ENCODE measurements at places on chromosomes 5 and 9.
A peak's percentile ranks its signal among the peaks of the same experiment; 100 is the strongest.

DNA sequence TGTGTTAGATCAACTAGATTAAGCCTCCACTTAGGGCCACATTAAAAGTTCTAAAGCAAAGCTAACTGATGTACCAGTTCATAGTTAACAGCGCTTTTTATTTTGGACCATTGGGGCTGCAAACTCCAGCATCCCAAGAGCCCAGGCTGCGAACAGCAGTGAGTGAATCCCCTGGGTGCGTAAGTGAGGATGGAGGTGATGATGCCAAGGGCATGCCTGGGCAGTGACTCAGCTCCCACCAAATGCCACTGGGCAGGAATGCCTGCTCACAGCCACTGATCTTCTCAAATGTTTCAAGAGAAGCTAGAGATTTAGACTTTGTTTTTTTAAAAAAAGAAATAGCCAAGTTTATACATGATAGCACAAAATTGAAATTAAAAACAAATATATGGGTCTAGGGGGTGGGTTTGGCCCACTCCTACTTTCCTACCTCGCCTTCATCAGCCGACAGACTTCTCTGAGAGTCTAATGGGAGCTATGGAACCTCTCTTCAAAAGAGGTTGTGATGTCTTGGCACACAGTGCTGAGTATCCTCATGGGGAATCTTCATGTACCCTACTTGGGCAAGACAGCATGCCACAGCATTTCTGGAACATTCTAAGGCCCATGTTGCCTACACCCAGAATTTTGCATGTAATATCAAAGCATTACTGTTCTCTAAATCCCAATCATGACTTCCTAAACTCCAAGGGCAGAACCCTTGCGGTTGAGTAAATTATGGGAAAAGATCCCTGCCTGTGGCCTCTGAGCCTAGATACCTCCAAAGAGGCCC lies 398.1 kb downstream of the EBF1 start:
- no peak for DNase-seq

GRCh38 chr9:18023332-18023731 lies 444.5 kb downstream of the SH3GL2 start:
- no peak for DNase-seq

- peak; percentile 92 for DNase-seq
Observed at GRCh38 chr9:130183133-130183762, 11.0 kb downstream of the NCS1 start.

DNA sequence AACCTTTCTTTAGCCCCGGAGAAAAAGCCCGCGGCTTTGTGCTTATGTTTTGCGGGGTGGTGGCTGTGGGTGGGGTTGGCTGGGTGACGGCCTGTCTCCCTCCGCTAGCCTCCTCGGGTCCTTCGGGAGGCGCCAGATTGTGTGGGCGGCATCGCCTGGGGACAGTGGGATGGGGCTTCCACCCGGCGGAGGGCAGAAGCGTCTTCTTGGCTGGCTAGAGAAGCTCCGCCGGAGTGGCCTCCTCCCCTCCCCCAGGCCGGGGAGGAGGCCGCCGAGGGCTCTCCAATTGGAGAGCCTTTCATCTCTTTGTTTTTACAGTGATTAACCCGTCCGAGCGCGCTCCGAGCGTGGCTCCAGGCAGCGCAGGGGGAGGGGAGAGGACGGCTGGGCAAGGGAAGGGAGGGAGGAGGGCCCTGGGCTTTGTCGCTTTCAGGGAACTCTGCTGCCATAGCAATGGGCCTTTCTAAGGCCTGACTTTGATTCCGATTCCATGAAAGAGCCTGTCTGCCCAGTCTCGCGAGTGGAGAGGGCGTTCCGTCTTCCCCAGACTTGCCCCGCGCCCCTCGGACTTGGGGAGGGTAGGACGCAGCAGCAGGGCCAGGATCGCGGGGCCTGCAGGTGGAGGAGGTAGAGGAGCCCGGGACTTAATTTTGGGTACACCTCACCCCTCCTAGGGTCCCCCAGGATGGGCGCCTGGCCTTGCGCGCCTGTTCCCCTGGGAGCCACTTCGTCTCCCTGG lies 36.7 kb upstream of the TIFAB start:
- peak; percentile 93 for DNase-seq

- peak; percentile 89 for DNase-seq
Observed at GRCh38 chr9:137083394-137084004, 3.3 kb upstream of the MAN1B1 start.

GRCh38 chr5:39570403-39571027 lies 145.7 kb upstream of the DAB2 start:
- DNase-seq = peak; percentile 30

DNA sequence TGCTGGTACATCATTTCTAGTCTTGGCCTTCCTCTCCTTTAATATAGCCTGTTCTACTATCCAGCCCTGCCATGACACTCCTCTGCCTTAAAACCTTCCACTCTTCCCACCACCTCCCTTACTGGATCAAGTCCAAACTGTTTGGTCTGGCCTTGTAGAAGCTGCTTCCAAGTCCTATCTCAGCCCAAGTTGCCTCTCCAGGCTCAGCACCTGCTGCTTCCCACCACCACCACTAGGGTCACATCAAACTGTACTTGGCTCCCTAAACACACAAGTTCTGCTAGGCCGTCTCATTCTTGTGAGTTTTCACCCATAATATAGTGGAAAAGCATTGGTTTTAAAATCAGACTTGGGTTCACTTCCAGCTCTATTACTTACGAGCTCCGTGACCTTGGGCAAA lies 1.4 kb downstream of the NDUFA8 start:
- peak; percentile 31 for DNase-seq

DNA sequence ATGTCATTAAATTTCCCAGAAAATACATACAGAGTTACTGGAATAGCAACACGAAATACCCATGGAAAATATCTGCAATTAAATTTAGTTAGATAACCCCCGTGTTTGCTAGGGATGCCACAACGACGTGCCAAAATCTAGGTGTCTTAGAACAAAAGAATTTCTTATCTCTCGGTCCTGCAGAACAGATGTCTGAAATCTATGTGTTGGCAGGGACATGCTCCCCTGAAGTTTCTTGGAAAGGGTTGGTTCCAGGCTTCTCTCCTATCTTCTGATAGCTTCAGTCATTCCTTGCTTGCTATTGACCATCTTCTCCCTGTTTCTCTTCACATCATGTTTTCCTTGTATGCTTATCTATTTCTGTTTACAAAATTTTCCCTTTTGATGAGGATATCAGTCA lies 1067.0 kb downstream of the CDH18 start:
- no peak for DNase-seq

GRCh38 chr9:116796669-116797068 lies 109.6 kb downstream of the TRIM32 start:
- no peak for DNase-seq

- no peak for DNase-seq
Observed at GRCh38 chr5:171697221-171698102, 88.2 kb upstream of the SMIM23 start.

DNA sequence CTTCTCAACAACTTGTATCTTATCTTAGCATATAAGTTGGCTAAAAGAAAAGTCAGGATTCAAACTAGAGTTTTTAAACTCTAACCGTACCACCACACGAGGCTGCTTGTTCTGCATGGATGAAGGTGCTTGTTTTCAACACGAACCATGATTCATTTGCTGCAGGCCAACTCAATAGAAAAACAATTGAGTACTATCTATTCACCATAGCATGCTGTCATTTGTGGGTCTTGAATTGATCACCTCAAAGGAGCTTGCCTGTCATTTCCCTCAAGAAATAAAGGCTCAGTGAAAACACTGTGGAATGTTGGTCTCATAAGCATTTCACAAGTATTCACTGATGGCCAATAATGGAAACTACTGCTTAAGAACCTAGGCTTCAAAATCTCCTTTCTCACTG lies 21.0 kb upstream of the GRIA1 start:
- no peak for DNase-seq

- DNase-seq = peak; percentile 17
Observed at GRCh38 chr9:119368681-119369581, at the start of gene BRINP1. TSS of gene BRINP1 (minus strand) at chr9:119369435. CDS start at chr9:119313355, 56,080 bp downstream.

- DNase-seq = no peak
Observed at GRCh38 chr9:77938163-77938562, 93.4 kb downstream of the GNAQ start.

DNA sequence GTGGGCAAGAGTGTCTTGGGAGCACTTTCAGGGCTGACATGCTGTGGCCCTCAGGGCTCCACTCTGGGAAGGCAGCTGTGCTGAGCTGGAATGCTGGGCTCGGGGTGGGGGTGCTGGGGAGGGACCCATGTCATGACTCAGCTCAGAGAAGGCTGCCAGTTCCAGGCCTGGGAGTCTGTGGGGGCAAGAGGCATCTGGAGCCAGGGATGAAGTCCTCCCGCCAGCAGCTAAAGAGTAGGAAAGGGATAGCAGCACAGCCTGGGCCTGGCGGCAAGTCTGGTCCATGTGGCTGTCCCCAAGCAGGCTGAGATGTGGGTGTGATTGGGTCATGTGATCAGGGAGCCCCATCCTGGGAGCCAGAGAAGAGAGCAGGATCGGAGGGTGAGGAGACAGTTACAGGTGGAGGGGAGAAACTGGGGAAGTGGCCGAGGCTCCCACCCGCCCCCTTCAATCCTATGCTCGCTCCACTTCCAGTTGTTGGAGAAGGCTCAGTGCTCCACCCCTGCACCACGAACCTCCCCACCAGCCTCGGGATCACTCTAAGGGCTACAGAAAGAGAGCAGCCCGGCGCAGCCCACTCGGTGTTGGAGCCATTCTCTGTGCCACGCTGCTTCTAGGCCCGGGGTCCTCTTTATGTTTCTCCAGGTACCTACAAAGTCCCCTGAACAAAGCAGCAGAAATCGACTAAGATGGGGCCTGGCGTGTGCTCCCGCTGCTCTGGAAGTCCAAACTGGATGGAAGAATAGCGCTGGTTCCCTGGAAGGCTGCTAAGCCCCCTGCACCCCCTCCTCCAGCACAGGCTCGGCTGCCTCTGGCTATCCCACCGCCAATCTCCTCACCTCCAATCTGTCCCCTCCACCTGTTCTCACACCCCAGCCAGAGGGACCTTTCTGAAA lies 12.0 kb downstream of the PDGFRB start:
- peak; percentile 81 for DNase-seq

- DNase-seq = peak; percentile 55
Observed at GRCh38 chr5:142717582-142718215, 31.8 kb upstream of the FGF1 start.

- DNase-seq = no peak
Observed at GRCh38 chr9:109325089-109325488, 4.2 kb upstream of the EPB41L4B start.

DNA sequence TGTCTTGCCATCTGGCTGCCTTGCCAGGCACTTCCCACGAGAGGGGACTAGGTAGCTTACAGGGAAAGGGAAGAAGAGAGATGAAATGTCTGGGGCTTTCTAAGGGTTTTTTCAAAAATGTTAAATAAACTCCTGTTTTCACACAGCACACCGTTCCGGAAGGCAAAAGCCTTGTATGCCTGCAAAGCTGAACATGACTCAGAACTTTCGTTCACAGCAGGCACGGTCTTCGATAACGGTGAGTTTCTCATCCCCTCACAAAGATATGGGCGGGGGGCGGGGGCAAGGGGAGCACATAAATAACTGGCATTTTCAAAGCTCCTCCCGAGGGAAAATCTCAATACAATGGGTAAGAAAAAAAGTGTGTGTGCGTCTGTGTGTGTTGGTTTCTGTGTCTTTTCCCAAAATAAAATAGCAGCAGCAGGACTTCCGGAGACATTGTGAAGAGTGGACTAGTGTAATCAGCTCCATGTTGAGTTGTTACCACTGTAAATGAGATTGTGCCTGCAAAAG lies 189.6 kb downstream of the NR3C1 start:
- DNase-seq = no peak

DNA sequence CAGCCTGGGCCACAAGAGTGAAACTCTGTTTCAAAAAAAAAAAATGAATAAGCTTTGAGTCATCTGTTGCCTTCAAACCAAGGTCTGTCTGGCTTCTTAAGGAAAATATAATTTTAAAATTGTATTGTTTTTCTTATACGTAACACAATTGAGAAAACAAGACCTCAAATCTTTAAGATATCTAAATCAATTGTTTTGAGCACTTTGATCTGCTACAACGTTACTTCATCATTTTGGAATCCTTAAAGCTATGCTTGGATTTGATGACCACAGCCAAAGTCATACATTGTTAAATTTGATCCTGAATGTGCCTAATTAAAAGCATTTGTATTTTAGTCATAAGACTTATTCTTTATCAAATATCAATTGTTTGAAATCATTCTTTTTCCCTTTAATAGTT lies 37.7 kb upstream of the VCAN start:
- DNase-seq = peak; percentile 9

DNA sequence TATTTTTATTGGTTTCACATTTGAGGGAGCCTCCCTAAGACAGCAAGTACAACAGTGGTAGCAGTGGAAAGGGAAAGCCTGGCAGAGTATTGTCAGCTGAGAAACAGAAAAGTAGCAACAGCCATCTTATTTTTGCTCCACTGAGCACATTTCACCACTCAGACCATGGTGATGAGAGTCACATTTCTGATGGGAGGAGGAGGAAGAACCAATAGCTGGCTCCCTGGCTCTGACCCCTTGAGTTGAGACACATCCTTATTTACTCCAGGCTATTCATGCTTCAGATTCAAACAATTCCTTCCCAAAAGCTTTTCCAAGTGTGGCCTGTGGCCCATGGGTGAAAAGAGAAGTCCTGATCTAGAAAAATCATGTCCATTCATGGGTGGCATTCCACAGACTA lies 236.3 kb downstream of the ARHGAP26 start:
- DNase-seq = no peak

GRCh38 chr9:97503862-97504210 lies 2.4 kb downstream of the TMOD1 start:
- DNase-seq = no peak

GRCh38 chr5:82111191-82111590 lies 139.4 kb downstream of the ATG10 start:
- DNase-seq = no peak

GRCh38 chr9:92650839-92651621 lies 18.9 kb downstream of the IPPK start:
- no peak for DNase-seq

DNA sequence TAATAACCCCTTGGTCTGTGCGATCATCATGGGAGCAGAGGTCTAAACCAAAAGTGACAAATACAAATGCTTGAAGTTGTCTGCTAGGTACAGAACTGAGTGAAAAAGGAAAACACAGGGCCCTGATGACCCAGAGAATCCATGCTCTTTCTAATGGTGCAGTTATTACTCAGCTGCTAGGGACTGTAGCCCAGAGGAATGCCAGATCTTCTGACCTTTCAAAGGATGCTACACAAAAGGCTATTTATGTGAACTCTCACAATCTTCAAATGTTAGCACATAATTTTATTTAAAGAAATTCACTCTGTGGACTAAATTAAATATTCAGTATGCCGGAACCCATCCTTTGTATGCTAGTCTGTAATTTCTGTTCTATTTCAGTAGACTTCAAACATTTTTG lies 79.9 kb downstream of the PRR16 start:
- peak; percentile 13 for DNase-seq

DNA sequence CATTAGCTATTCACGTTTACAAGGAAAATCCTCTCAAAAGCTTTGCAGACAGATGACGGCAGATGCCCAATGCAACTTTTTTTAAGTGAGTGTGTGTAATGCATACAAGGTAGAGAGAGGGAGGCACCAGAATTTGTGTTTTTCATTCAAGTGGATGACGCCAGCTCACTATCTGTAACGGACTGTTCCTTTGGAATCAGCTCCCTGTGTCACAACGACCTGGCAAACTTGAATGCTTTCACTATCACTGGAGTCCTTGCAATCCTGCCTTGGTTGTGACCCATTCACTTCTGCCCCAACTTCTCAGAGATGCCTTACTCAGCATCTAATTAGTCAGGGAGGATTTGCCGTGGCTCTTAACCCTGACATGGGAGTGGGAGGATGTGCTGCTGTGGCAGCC lies 148.5 kb downstream of the BNC2 start:
- DNase-seq = peak; percentile 38

- no peak for DNase-seq
Observed at GRCh38 chr5:172129256-172129910, 58.6 kb downstream of the STK10 start.
